ENCODE measurements at places on chromosomes 6 and 20.

DNA sequence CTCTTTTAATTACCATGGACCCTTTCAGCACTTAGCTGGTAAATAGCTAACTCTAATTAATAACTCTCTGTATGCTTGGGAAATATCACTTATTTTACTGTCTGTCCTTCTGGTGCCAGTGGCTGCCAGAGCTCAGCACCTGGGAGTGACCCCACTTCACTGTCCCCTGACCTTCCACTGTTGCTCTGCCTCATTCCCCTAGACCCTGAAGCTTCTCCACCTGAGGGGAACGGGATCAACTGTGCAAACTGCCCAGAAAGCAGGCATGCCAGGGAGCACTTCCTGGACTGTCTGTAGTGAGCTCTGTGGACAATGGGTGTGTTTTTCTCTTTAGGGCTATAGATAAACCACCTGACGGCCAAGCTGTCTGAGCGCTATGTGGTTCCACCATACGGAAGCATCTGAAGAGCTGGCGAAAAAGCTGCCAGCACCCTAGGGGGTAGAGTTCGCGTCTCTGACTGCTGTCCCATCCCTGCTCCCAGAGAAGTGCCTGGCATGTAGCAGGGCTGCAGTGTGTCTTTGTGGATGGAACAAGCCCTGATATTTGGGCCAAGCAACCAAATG, 106.3 kb upstream of the FOXA2 start:
- no peak for DNase-seq

DNA sequence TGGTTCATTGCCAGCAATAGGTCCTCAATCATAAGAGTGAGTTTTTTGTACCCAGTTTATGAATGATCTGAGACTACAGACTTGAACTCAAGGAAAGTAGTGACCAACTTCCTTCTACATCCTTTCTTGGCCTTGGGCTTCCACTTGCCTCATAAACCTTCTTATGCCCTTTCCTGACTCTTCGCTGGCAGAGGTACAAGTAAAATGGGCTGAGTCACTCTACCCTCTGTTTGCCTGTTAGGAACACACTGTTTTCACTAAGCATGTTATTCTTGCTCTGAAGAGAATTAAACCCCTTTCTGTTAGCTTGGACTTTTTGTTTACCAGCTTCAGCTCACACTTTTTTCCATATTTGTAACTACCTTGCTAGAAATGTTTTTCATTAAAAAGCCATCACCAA, 74.4 kb downstream of the PKHD1 start:
- no peak for DNase-seq

- DNase-seq = no peak
Observed at GRCh38 chr6:44226368-44227147, 3.2 kb downstream of the SLC29A1 start.

DNA sequence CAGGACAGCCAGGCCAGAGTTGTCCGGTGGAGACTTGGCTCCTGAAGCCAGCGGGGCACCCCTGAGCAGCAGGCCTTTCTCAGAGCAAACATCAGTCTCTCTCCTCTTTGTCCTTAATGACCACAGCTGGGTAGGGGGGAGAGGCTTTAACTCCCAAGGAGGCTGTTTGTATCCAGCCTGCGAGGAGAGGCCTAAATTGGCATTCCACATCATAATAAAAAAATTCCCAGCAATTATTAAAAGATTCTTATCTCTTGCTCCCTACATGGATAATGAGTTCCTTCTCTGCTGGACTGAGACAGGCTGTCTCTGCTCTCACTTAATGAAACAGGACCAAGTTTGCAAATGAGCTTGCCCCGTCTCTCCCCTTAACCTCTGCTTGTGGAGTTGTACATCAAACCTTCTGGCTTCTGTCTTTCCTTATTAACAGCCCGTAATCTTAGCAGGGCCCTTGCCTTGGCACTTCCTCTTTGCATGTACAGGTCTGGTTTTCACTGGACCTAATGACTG, 838.2 kb downstream of the MAFB start:
- no peak for DNase-seq

- DNase-seq = no peak
Observed at GRCh38 chr6:54655162-54655561, 191.4 kb upstream of the FAM83B start.

DNA sequence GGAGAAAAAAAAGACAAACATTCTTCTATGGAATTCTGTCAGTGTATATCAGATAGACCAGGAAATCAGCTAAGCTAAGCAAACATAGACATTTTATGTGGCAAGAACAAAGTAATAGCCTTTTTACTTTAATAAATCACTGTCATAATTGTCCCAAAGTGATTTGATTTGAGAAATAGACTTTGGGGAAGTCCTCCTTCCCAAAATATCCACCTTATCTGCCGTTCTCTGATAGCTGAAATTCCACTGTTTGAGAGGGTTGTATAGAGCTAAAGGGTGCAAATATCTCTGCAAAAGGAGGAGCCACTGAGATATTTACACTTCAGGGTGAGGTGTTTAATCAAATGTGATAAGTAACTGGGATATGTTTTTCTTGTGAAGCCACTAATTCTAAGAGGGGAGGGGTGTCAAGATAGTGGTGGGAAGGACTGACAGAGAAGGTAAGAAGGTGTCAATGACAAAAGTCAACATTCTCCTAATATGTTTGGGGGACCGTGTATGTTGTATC, 544.4 kb upstream of the JAG1 start:
- DNase-seq = no peak

DNA sequence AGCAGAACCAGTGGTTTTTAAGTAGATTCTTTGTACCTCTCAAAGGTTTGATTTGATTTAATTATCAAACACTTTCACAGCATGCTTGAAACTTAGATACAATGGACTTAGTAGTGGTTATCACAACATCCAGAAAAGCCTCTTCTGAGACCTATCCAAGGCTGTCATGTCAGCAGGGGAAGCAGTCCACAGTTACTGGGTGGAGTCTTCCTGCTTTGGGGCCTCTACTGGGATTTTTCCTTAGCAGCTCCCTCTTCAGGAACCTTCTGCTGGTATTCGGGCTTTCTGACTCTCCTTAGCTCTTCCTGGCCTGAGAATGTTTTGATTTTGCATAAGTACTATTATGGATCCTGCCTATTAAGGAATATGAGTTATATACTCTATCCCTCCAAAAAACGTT, 36.0 kb downstream of the ARFGEF2 start:
- no peak for DNase-seq

DNA sequence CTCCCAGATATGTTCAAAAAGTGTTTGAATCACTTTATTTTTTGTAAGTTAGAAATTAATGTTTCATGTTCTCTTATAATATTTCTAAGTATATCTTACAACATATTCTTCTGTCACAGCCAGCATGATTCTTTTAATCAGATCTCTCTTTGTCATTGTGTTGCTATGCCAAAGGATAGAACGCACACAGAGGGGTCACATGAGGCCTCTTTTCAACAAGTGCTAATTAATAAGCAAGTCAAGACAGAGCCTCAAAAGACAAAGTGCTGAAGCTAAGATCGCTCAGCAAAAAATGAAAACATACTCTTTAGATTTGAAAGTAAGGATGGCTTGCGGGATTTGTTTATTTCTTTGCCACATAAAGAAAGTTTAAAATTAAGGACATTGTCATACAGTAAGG, 508.8 kb upstream of the PTCHD4 start:
- DNase-seq = no peak

DNA sequence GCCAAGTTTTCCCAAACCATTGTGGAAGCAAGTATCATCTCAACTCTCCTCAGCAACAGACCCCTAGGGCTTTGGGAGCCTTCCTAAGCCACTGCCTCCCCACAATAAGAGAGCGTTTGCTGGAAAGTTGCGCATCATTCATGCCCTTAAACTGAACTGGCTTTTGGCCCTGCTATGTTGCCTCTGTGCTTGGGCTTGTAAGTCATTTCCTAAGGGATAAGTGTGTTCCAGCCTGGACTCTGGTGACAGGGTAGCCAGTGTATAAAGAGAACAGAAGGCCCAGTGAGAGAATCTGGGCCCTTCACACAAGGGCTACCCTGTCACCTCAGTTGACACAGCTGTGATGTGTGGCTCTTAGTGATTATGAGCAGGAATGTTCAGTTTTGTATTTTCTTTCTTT, 77.8 kb downstream of the COL9A1 start:
- no peak for DNase-seq

DNA sequence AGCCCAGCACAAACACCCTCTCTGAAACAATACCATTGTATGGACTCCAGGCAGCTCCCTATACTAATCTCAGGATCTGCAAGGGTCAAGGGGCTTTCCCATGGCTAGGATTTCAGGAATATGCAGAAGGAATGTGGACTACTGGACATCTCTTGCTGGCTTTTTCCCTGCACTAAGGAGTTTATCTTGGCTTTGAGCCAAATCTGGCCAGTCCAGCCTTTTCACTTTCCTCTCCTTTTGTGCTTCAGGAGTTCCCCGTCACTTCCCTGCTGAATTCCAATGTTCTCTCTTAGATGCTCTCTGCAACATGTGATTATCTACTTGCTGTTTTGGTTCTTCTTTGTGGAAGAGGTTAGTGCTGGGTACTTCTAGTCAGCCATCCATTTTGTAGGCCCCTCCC, 568.2 kb downstream of the HDGFL1 start:
- DNase-seq = no peak

- DNase-seq = no peak
Observed at GRCh38 chr20:52269321-52269720, 77.7 kb upstream of the ZFP64 start.

GRCh38 chr6:151497905-151498304, 4.1 kb downstream of the CCDC170 start:
- DNase-seq = no peak

- DNase-seq = no peak
Observed at GRCh38 chr6:80445751-80446150, 339.3 kb downstream of the BCKDHB start.

GRCh38 chr6:3406891-3407809, 49.7 kb downstream of the SLC22A23 start:
- DNase-seq = no peak

DNA sequence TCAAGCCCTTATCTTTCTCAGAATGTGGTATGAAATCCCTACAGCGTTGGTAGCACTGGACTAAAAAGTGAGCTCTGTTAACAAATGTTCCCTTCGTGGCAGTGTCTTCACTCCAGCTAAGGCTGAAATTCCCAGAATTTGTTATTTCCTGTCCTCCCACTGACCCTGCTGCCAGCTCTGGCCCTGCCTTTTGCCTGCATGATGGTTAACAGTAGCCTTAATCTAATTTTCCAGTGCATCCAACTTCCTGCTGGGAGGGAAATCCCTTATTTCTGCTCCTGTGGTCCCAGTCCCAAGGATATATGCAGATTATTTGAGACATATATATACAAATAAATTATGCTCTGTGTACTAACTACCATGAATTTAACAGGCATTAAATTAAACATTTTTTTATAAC, 157.2 kb upstream of the CARMIL1 start:
- no peak for DNase-seq

- no peak for DNase-seq
Observed at GRCh38 chr20:17097603-17098002, 129.2 kb upstream of the PCSK2 start.

DNA sequence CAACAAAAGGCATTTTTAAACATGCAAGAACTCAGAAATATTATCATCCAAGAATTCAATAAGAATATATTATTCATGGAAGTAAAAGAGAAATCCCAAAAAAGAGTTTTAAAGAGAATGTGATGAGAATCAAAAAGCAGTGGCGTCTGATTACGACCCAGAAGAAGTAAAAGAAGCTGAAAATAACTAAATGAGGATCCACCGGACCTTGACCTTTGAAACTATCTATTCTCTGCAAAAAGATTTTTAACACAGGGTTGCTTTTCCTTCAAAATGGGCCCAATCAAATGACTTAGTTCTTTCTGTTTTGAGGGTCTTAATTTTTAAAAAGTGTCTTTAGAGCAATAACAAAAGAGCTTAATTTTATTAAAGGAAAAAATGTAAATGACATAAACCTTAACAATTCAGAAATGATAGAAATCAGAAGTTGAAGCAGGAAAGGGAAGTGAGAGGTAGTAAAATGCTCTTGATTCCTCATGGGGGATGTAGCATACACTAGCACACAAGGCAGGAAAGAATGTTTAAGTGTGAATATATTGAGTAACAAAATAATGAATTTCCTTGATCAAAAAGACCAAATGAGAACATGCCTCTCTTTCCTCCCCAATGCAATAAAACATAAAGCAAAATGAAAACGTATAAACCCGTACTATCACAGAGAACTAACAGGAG, 223.1 kb upstream of the PRDM1 start:
- DNase-seq = no peak

GRCh38 chr6:30759575-30760239, 15.4 kb upstream of the IER3 start:
- DNase-seq = no peak

Data from stimulated activated CD4-positive, alpha-beta T cell treated with anti-CD3 and anti-CD28 coated beads, Interleukin-4, amount 100 ng/mL, for 4 hours (primary cell).